H1 (cell line): ENCODE measurements at places on chromosomes 16 and 17.
A peak's percentile ranks its signal among the peaks of the same experiment; 100 is the strongest.

DNA sequence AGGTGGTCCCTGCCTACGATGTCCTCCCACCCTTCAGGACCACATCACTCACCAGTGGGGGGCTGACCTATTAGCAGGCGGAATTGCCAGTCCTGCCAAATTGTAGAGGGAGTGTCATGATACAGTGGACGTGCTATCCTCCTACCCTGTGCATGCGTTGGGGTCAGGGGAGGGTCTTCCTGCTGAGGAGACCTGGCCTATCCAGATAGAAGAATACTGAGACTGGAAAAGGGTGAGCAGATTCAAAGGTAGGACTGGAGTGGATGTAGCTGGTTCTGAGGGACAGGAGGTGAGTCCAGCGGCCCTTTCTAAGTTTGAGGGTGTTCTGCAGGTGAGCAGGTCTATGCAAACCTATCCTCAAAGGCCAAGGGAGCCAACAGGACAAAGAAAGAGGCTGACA is 8.0 kb downstream of the PRSS41 start:
- no peak for DNase-seq

DNA sequence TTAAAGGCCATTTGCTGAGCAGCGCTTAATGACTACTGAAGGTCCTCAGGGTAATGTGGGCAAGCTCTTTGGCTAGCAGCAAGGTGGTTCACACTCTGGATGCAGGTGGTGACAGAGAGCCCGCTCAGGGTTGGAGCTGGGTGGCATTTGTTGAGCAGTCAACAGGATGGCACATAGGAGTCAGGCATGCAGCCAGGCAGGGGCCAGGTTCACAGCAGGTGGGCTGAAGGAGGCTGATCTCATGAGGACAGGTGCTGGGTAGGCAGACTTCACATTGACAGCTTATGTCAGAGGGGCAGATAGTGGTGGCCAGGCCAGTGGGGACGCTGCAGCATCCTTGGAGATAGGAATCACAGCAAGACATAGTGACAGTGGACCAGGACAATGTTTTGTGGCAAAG is 4.5 kb downstream of the KRTAP3-1 start:
- DNase-seq, result no peak

- DNase-seq, result no peak
Observed at GRCh38 chr16:65066651-65067050, 55.2 kb downstream of the CDH11 start.

- no peak for DNase-seq
Observed at GRCh38 chr16:50455288-50455845, 86.6 kb upstream of the BRD7 start.

- no peak for DNase-seq
Observed at GRCh38 chr16:85944572-85945423, 45.8 kb downstream of the IRF8 start.

DNA sequence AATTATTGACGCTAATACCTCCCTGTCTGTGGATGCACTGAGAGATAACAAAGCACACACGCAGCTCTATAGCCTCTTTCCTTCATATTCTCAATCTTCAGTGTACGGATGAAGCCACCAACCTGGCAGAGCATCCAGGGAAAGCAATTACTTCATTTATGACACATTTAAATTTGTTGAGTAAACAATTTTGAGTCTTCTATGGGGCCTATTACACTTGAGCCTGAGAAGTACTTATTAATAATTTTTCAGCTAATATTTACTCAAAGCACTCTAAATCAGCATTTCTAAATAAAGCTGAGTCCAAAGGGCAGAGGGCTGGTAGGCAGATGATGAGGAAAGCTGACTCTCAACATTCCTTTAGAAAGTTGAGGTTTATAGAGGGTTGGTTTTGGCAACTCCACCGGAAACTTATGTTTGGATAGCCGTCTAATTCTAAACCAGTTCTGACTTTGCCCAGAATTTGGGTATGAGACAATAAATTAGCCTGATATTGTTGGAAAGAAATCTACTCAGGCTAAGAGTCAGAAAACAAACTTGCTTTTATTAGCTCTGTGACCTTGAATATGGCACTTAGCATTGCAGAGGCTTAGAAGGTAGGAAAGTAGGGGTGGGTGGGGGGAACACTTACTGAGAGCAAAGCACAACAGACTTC is 643.5 kb downstream of the CDH11 start:
- DNase-seq, result no peak

DNA sequence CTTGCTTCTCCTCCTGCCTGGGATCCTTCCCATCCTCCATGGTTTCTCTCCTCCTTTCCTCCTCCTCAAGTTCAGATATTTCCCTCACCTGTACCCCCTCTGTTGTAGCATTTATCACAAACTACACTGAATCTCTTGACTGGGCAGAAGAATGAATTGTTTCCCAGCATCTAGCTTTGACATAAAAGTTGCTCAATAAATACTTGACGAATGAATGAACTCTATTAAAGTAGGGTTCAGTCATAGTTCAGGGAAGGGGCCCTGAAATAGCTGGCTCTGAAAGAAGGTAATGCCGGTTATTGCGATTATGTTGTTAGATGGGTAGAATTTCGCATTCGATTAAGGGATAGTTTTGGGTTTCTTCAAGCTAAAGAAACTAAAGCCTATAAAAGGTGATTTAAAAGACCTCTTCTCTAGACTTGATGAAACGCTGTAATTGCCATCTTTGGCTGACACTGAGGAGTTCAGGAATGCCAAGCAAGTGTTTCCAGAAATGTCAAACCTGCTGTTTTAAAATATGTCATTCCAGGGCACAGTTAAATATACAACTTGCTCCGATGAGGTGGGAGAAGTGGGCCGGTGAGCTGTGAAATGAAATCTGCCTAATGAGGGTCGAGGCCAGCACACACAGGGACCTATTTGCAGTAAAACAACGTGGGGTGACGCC is 1.0 kb upstream of the CPD start:
- no peak for DNase-seq

DNA sequence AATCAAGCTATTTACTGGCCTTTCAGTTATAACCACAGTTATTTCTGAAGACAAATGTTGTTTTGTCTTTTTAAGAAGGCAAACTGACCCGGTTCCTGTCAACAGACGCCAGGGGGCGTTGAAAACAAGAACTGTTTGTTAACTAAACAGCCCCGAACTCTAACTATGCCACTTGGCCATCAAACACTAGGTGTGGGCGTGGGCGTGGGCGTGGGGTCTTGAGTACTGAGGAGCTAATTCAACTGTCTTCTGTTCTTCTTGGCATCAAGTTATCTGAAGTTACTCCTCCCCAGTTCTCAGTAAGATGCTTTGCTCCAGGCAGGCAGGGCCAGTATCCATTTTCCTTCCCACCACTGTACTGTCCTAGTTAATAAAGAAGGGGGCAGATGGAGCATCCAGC is 63.3 kb upstream of the MTMR4 start:
- DNase-seq, result peak; percentile 67

DNA sequence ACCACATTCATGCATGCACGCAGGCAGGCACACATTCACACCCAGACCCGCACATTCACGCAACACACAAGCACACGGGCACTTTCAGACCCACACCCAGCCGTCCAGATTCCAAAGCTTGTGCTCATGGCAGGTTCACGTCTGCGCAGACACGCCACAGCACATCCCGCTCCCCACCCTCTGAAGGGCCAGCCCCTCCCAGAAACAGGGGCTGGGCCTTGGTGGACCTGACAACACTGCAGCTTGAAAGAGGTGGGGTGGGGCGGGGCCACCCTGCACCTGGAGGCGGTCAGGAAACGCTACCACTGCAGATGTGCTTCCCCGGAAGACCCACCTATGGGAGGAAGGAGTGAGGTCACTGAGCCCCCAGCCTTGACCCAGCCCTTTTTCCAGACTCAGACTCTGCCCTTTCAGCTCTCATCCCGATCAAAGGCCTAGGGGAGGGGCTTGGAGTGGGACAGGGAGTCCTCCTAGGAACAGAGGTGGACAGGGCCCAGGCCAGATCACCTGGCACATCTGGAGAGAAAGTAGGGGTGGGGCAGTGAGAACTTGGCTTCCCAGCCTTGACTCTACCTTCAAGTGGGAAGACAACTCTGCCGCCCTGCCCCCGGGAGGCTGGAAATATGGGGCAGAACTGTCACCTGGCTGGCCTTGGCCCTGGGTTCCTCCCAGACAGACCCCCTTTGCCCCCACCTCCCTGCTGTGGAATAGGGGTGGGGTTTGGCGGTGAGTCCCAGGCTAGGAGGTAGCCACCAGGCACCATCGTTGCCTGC is 11.0 kb downstream of the P3H4 start:
- DNase-seq, result peak; percentile 87

DNA sequence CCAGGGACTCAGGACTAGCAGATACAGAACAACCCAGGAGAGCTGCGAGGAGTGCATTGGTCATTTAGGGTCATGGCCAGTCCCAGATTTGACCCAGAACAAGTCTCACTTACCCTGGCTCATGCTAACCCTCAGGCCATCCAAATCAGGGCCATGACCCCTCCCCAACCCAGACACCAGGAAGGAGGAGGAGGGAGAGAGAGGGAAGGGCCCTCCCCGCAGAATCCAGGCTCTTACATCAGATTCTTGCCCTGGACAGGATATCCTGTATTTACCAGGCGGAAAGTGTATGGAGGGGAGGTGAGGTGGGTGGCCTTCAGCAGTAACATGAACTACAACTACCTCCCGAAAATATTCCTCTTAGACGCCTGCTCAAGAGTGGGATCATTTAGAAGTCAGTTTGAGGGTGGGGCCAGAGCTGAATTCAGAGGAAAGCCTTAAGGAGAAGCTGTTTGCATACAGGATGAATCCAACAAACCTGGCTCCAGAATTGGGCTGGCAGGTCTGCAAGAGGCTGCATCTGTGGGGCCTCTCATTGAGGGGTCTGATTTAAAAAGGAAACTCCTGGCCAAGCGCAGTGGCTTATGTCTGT is 2.1 kb downstream of the VAT1 start:
- no peak for DNase-seq

GRCh38 chr16:87263418-87264052 is 53.7 kb downstream of the C16orf95 start:
- DNase-seq, result no peak

- no peak for DNase-seq
Observed at GRCh38 chr17:19398301-19399181, 11.6 kb upstream of the MFAP4 start.

DNA sequence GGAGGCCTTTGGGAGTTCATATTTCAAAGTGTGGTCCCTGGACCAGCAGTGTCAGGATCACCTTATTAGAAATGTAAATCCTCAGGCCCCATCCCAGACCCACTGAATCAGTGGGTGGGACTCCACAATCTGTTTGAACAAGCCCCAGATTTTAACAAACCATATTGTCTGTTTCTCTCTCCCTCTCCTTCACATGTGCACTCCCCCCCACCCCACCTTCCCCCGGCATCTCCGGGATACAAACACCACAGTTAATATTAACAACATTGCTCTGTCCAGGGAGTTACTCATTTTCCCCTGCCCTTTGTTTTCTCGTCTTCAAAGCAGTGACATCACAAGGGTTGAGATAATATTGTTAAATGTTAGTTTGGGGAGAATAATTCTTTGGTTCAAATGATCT is 127.3 kb downstream of the KATNIP start:
- DNase-seq, result no peak

- DNase-seq, result no peak
Observed at GRCh38 chr16:51845586-51846305, 694.7 kb upstream of the SALL1 start.

DNA sequence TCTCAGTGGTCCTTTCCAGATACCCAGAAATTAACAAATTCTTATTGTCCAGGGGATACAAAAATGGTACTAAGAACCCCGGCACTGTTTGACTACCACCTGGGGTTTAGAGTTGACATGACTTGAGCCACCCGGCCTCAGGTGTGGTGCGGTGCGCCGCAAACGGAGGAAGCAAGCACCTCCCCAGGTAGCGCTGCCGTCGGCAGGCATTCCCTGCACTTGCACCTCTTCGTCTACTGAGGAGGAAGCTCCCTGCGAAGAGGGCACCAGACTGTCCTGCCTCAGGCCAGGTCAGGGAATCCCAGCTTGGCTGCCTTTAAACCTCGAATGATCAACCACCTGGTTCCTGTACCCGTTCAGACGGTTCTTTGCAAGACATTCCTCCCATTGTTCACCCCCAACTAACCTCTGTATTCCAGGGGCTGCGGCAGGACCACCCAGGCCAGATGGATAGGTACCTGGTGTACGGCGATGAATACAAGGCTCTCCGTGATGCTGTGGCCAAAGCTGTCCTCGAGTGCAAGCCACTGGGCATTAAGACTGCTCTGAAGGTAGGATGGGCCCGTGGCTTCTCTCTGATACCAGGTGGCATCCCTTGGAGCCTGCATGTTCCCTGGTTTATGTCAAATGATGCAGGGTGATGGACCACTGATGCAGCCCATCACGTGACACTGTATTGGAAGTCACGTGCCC is 40.8 kb upstream of the ENDOV start:
- no peak for DNase-seq

DNA sequence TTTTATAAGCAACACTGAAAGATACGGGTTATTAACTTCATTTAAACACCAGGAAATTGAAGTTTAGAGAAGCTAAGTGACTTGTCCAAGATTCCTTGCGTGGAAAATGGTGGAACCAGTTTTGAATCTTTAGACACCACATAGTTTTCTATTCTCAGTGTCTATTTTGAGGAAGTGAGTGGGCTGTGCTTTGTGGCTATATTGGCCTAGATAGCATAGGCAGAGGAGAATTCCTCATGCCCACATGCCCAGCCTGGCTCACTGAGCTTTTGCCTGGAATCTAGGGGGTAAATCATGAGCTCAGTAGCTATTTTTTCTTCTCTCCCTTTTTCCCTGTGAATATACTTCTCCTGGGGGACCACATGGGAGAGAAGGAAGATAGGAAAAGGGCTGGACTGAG is 431.3 kb downstream of the HS3ST3B1 start:
- no peak for DNase-seq

DNA sequence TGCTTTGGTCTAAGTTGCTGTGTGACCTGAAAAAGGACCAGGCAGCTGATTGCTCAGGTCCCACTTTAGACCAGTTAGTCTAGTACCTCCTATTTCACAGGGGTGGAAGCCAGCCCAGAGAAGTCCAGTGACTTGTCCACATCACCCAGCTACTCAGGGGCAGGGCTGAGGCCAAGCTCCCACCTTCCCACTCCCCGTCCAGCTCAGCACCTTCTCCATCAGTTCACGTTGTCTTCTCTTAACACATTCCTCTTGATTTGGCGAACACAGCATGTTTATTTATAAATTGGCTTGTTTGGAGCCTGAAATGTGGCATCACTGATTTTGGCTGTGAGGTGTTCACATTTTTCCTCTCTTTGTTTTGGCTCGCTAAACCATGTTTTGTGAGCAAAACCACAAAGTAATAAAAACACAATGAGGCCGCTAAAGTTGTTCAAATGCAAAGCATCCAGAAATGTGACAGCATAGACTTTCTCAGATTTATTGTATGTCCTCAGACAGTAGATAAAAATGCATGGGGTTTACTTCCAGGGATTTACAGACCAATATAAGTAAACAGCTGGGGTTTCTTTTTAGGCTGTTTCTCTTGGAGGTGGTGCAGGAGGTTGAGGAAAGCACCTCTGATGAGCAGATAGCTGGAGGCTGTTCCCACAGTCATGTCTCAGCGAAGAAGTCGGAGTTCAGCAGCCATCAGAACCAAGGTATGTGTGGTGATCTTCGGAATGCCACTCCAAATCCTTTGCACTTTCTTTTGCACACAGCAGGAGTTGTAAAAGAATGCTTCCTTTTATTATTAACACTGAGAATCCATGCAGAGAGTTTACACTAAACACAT is 88.4 kb downstream of the PLXDC1 start:
- no peak for DNase-seq
